ENCODE measurements at places on chromosomes 7 and 10. TPM values are rescaled to one million over a fixed set of nuclear protein-coding genes. Genes with fewer than 3 reads are reported as not detected.

The ACSM6 gene
- total RNA-seq, result not detected

The LRRC18 gene
- total RNA-seq, result not detected

The SRRM3 gene
- not detected for total RNA-seq

- peak; percentile 82 for DNase-seq
Measured at GRCh38 chr10:93438613-93439253, 43.4 kb downstream of the MYOF start.

DNA sequence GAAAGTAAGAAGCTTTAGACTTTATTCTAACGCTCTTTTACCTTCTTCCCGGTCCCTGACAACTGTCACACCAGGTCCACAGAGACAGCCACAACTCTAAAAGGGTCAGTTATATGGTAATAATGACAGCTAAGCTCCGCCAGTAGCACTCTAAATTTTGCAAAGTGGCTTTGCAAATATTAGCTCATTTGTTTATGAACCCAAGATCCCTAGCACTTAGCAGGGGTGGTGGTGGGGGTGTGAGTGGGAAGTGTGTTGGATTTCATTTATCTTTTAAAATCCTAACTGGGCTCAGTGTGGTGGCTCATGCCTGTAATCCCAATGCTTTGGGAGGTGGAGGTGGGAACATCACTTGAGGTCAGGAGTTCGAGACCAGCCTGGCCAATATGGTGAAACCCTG is 34.8 kb upstream of the SDK1 start:
- DNase-seq, result no peak
